Cortex of kidney (tissue), 1 donor: ENCODE measurements at places on chromosomes 4 and X.

DNA sequence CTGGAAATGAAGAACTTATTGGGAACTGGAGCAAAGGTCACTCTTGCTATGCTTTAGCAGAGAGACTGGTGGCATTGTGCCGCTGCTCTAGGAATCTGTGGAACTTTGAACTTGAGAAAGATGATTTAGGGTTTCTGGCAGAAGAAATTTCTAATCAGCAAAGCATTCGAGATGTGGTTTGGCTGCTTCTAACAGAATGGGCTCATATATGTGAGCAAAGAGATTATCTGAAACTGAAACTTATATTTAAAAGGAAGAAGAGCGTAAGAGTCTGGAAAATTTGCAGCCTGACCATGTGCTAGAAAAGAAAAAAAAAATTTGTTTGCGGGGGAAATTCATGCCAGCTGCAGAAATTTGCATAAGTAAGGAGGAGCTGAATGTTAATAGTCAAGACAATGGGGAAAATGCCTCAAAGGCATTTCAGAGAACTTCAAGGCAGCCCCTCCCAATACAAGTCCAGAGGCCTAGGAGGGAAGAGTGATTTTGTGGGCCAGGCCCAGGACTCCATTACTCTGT, 35.9 kb upstream of the PAPSS1 start:
- no peak for DNase-seq

DNA sequence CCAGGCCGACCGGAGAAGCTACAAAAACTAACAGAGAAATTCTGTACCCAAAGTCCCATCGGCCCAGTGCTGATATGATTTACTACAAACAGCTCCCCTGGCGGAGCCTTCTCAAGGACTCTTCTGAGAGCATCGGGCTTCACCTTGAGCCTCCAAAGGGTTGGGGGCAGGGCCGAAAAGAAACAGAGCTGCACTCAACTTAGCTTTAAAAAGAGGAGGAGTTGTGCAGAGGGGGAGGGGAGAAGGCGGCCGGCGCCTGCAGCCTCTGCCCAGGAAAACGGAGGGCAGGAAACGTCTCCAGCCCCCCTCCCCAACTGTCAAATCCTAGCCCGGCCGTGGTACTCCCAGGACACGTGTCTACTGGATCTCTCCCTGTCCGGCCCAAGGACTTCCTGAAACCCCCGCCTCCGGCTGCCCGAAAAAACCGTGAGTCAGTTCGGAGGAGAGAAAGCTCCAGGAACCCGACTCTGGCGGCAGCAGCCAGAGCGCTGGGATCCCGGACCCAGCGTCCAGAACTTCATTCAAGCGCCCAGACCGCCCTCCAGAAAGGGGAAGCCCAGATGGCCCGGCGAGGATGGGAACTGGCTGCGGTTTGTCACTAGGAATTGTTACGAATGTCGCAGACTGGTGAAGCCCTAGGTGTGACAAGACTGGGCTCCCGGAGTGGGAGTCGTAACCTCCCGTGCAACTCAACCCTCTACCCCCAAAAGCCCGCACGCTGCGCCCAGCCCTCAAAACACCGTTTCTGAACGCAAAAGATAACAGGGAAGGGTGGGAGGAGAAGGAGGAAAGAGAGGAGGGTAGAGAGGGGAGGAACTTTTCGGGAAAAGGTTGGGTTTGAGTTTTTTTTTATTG, 973 bp downstream of the ADAMTS3 start:
- peak; percentile 6 for DNase-seq

GRCh38 chrX:72309297-72310071, 3.8 kb upstream of the CITED1 start:
- DNase-seq = no peak

DNA sequence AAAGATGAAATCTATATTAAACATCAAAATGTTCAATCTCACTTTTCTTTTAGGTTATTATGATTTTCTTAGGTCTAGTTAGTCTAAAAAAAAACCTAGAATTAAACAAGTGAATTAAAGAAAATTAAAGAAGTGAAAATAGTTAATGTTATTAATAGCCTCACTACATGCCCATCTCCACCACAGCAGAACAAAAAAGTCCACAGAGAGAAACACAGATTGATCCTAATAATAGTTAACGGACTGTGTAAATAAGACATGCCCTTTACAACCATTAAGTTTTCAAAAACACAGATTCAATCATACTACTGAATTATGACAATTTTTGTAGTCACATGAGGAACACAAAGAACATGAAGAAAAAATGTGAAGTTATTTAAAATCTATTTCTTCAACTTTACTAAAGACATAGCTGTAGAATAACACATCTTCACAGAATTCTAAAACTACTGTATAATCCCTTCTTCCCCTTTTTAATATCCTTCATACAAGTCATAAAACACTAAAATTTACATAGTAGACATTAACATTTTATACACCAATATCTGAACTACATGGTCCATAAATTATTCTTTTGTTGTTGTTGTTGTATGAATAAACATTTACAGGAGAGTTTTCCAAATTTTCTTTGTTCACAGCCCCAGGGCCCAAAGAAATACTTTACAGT, 15.3 kb downstream of the HELQ start:
- no peak for DNase-seq

DNA sequence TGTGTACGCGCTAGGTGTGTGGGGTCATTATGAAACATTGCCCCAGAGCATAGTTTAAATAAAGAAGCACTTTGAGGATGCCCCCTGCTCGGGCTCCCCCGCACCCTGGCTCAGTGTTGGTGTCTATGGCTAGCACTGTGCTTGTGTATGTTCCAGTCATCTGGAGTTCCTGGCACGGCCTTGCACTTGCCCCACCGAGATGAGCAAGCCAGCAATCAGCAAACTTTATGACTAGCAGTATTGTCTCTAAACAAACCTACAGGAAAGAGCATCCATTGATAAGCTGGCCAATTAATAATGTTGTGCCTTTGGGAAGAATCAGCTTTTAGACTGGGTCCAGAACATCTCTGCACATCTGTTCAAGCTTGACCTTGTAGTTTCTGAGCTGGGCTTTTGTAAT, 707 bp upstream of the SHROOM4 start:
- DNase-seq = no peak

DNA sequence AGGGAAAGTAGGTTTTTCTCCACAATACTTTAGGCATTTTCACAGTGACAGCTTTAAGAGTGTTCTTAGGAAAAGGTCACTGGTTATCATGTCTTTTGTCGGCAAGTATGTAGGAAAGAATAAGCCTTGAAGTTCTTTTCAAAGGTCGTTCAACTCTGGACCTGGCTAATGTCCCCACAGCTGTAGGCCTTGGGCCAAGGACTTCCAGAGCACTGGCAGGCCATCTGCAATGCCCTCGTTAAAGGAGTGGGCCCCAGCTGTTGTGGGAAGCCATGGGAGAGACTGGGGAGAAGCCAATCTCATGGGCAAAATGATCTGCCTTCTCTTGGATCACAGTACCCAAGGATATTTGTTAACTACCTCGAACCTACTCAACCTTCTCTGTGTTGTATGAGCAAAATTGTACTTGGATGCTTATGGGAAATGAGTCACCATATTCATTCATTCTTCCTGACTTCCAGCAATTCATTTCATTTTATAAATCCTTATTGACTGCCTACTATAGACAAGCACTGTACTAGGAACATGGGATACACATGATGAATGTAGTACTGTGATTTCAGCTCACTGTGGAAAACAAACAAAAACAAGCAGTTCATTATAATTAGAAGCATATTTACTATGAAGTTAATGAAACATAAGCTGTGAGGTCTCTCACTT, 141.1 kb upstream of the KIT start:
- DNase-seq = no peak

DNA sequence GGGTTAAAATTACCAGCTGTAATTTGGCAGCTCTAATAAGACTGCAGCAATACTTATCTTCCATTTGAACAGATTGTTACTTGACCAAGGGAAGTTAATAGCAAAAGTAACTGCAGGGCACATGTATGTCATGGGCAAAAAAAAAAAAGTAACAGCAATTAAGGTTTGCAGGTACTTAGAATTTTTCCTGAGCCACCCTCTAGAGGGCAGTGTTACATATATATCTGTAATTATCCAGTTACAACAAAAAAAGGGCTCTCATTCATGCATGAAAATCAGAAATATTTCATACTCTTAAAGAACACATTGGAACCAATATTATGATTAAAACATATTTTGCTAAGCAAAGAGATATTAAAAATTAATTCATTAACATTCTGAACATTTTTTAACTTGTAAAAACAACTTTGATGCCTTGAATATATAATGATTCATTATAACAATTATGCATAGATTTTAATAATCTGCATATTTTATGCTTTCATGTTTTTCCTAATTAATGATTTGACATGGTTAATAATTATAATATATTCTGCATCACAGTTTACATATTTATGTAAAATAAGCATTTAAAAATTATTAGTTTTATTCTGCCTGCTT, 25.1 kb downstream of the XIAP start:
- DNase-seq = no peak

GRCh38 chr4:165027762-165028402, 3.9 kb upstream of the TRIM60 start:
- no peak for DNase-seq

- no peak for DNase-seq
Observed at GRCh38 chr4:172787111-172787510, 381.5 kb upstream of the GALNT7 start.

DNA sequence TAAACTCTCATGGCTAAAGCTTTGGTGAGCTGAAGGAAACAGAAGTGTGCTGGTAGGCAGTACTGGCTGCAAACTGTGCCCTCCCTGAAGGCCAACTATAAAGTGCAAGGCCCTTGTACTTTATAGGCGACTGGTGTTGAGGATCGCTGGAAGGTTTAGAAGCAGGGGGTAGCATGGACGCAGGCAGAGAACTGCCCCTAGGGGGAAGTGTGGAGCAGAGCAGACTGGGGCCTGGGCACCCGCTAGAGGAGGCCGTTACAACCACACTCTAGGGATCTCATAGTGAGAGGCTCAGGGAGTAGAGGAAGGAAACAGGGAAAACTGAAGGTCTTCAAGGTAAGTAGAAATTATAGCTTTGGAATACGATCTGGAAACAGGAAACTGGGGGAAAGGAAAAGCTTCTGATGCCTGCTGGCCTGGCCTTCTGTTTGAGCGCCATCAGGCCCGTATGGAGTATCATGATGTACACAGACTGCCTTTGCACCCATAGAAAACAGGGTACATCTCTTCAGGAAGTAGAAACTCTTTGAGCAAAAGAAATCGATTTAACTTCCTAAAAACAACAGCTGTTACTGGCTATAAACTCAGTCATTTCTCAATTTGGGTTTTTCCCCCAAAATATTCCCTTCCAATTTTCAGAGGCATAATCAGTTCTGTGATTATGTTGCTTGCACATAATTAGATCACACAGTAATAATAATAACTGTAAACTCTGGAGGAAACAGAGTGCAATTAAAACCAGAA, 23.9 kb upstream of the TMSB4X start:
- DNase-seq = no peak

- no peak for DNase-seq
Observed at GRCh38 chr4:33357121-33357520, 2637.0 kb downstream of the PCDH7 start.

DNA sequence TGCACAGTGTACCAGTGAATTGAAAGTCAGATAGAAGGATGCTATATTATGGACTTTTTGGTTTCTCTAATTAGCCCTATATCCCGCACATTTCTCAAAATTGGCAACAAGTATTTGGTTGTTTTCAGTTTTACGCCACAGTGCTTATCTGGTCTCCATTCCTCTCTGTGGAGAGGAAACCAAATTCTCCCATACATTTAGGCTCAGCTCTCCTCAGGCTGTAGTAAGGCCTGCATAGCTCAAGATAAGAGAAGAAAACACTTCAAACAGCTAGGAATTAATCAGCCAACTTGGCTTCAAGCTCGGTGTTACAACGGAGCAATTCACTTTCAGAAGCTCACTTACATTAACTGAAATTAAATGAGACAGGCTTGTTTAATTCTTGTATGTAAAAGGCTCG, 263.2 kb downstream of the PDHA2 start:
- no peak for DNase-seq

DNA sequence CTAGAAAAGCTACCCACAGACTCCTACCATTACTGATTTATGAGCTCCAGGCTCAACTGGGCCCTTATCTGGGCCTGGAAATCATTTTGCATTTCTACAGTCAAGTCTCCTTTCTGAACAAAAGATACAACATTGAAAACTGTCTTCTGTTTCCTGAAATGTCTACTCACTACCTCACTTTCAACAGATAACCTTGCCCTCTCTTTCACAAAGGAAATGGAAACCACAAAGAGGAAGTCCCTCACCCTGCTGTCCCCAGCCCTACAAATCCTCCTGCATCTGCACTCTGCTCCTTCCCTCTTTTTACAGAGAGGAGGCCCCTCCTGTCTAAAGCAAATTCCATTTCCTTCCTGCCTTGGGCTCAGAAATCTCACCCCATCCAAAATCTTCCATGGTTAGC, 24.8 kb upstream of the CYBB start:
- DNase-seq = no peak

DNA sequence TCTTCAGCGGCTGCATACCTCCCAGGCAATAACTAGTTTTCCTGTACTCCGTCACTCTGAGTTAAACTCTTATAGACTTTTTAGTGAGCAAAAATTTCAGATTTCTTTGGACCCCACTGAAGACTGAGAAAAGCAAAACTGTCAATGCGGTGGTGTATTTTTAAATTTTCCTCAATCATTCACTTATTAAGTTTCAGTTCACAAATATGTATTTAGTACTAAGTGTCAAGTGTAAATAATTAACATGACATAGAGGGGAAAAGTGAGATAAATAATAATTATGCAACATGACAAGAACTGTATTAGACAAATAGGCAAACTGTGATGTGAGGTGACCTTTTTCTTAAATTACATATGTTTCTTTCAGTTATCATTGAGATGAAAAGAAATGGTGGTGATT, 124.4 kb downstream of the NAF1 start:
- no peak for DNase-seq

GRCh38 chr4:118018381-118019145, 15.7 kb upstream of the NDST3 start:
- DNase-seq = no peak
